ENCODE measurements at places on chromosomes 1 and 21. TPM values are rescaled to one million over a fixed set of nuclear protein-coding genes. Genes with fewer than 3 reads are reported as not detected.

SPSB1 gene
- 6.2 TPM for total RNA-seq

PDXK gene
- total RNA-seq = 152 TPM

GABRD gene
- not detected for total RNA-seq

TNFAIP8L2 gene
- 29.4 TPM for total RNA-seq

PTPN22 gene
- 64.1 TPM for total RNA-seq

OR2T4 gene
- total RNA-seq = not detected

EPHB2 gene
- not detected for total RNA-seq

DDX59 gene
- 14.0 TPM for total RNA-seq

IFFO2 gene
- total RNA-seq = 36.8 TPM

DNA sequence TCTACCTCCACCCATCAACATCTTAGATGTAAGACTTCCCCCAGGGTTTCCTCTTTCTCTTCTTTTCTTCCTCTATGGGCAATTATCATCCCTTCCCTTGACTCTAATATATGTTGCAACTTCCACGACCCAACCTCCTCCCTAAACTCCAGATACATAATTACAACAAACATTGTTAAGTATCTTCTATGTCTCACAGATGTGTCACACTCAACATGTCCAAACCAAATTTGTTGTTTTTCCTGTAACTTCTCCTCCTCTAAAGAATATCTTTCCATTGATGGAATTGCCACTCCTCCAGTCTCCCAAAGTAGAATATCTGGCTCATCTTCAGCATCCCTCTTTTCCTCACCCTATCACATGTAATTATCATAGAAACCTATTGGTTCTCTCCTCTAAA is 314.2 kb downstream of the RWDD3 start:
- H3K4me3 ChIP-seq = no peak overlapping the region
- no peaks in the 10 kb centered on the region for H3K36me3 ChIP-seq
- no peaks in the 10 kb centered on the region for H3K27me3 ChIP-seq
- DNase-seq = peak; percentile 1
- H3K27ac ChIP-seq = no peak overlapping the region
- H3K4me1 ChIP-seq = no peaks in the 10 kb centered on the region

- no peak for DNase-seq
- H3K4me3 ChIP-seq = no peak overlapping the region
- peaks cover 4% of the 10 kb centered on the region for H3K4me1 ChIP-seq
These were observed 43.3 kb downstream of the GPR88 start for GRCh38 chr1:100581096-100581705.

DNA sequence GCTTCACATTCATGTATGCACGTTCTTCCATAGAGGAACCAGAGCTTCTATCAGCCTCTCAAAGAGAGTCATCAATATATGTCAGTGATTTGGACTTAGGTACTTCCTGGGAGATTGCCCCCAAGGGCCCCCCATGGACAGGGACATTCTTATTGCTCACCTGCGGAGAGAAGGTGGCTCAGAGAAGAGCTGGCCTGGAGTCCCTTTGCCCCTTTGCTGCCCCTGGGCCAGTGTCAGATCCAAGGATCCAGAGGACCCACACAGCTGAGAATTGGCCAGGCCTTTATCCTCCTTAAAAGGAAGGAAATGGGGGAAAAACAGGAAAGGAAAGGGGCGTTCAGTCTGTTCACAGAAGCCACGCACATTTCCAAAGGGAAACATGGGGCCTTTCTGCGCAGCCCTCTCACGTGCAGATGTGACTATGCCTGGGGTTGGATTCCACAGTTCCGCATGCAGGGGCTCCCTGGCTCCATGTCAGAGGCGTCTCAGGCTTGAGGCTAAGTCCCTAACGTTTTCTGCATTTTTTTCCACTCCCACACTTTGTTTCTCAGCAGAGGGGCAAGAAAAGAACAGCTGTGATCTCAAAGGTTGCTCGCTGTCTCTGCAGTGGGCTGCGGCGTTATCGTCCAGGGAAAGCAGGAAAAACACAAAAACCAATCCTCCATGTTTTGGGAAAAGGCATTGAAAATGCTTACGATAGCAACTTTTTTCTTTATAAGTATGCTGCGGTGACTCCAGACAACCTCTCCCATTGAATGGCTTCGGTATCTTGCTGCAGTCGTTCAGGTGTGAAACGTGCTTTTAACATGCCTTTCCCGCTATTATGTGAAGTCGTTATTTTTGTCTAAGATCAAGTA is 5.9 kb downstream of the C1orf226 start:
- H3K4me3 ChIP-seq = no peak overlapping the region
- peaks cover 5% of the 10 kb centered on the region for H3K27me3 ChIP-seq
- peaks cover 2% of the 10 kb centered on the region for H3K4me1 ChIP-seq
- H3K36me3 ChIP-seq = no peaks in the 10 kb centered on the region

DNA sequence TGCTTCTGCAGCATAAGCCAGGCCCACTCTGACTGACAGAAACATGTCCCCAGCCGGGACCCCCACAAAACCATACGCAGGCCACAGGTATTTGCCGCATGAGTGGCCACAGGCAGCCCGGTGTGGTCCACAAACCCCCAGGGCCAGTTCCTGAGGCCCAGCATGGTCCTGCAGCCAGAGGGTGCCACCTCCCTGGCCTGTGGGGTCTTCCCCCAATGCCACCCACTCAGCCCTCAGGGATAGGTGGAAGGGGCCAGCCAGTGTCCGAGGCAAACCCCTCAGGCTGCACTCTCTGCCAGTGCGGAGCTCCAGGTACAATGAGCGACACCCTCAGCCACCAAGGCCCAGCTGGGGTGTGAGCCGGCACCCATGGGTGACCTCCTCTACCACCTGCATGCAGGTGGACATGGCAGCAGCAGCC is 43.5 kb downstream of the UBE2G2 start:
- H3K4me3 ChIP-seq = no peak overlapping the region
- H3K27ac ChIP-seq = no peak overlapping the region
- no peaks in the 10 kb centered on the region for H3K36me3 ChIP-seq
- H3K4me1 ChIP-seq = peaks cover 3% of the 10 kb centered on the region
- no peak for DNase-seq
- no peaks in the 10 kb centered on the region for H3K27me3 ChIP-seq

- peaks cover 35% of the 10 kb centered on the region for H3K4me1 ChIP-seq
- no peak for DNase-seq
- H3K36me3 ChIP-seq = no peaks in the 10 kb centered on the region
- peak overlapping the region; percentile 69 for H3K27ac ChIP-seq
- H3K27me3 ChIP-seq = peaks cover 3% of the 10 kb centered on the region
These were observed 61.3 kb downstream of the H3-3A start for GRCh38 chr1:226123591-226124471.

DNA sequence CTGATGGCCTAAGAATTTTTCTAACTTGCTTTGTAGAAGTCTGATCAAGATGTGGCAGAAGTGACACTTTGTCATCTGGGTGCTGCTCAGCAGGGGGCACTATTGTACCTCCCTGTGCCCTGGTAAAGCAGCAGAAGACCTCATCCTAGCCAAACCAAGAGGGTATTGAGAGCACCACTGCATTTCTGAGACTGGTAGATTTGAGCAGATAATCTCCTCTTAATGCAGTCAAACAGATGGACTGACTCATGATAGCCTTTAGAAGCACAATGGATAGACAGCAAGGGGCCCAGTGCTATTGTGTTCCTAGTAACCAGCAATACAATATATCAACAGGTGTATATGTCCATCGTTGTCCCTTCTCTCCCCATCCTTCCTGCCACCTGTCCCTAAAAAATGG is 5.7 kb downstream of the TPM3 start:
- H3K36me3 ChIP-seq = peaks cover 17% of the 10 kb centered on the region
- H3K27ac ChIP-seq = no peak overlapping the region
- no peak overlapping the region for H3K4me3 ChIP-seq
- H3K27me3 ChIP-seq = peaks cover 12% of the 10 kb centered on the region
- H3K4me1 ChIP-seq = peaks cover 24% of the 10 kb centered on the region

DNA sequence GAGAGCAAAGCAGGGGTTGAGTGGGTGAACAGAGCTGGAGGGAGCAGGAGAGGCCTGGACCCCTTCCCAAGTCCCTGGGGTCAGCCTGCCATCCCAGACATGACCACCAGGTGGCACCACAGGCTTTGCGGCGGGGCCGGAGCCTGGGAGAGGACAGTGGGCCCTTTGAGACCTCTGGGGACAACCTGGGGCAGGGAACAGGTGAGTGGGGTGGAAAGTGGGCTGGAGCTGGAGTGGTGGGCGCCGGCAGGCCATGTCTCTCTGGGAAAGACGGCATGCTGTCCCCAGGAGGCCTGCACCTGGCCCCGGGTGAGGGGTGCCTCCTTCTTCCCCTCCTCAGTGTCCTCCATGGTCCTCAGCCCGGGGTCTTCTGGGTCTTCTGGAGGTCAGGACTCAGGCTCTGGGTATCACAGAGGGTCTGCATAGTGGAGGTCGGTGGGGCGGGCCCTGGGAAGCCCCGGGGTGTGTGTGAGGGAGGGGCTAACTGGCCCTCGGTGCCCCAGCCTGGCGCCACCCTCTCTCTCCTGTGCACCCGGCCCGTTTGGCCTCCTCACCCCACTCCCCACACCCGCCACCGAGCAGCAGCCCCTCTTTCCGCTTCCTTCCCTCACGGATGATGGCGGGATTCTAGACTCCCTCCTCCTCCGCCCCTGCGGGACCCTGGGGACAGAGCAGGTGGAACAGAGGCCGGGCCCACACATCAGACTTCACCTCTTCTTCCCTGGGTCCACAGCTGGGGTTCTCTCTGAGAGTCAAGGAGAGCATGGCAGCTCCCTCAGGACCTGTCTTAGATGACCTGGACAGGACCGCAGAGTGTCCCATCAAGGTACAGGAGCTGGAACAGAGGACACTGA is 28.5 kb upstream of the PKP1 start:
- no peaks in the 10 kb centered on the region for H3K4me1 ChIP-seq
- H3K27me3 ChIP-seq = no peaks in the 10 kb centered on the region
- H3K36me3 ChIP-seq = no peaks in the 10 kb centered on the region
- no peak overlapping the region for H3K27ac ChIP-seq
- H3K4me3 ChIP-seq = no peak overlapping the region
- peak; percentile 90 for DNase-seq

DNA sequence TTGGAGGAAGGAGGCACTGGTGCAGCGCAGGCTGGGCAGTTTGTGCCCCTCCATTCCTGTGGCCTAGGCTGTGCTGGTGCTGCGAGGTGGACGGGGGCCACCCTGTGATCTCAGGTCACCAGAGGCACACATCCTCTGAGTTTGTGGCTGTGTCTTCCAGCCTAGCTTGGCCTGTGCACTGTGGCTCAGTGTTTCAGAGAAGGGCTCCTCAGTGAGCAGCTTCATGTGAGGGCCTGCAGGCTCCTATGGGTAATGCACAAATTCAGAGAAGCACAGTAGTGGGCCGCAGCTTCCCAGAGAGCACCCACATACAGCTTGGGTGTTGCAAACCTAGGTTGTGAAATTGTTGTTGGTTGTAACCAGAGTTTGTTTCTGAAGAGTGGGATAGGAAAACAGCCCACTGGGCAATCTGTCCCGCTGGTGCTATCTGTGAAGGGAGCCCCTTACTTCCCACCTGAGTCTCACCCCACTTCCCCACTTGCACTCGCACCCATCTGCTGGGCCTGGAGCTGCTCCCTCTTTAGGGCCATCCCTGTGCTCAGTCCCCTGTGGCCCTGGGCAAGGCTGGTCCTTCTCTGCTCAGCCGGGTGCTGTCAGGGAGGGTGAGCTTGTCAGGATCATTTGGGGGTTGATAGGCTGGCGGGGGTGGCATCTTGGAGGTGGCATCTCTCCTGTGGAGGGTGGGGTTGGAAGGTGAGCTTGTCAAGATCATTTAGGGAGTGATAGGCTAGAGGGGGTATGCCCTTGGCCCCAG is 30.2 kb downstream of the SNAP47 start:
- peaks cover 68% of the 10 kb centered on the region for H3K4me1 ChIP-seq
- H3K36me3 ChIP-seq = peaks cover 47% of the 10 kb centered on the region
- DNase-seq = no peak
- no peaks in the 10 kb centered on the region for H3K27me3 ChIP-seq
- peak overlapping the region; percentile 11 for H3K27ac ChIP-seq

- H3K36me3 ChIP-seq = no peaks in the 10 kb centered on the region
- no peaks in the 10 kb centered on the region for H3K4me1 ChIP-seq
- H3K27me3 ChIP-seq = no peaks in the 10 kb centered on the region
- no peak for DNase-seq
- no peak overlapping the region for H3K4me3 ChIP-seq
- no peak overlapping the region for H3K27ac ChIP-seq
These were observed 15.9 kb downstream of the KIAA1614 start for GRCh38 chr1:180928331-180929230.

- no peaks in the 10 kb centered on the region for H3K36me3 ChIP-seq
- peaks cover 25% of the 10 kb centered on the region for H3K27me3 ChIP-seq
- DNase-seq = no peak
- no peak overlapping the region for H3K4me3 ChIP-seq
- H3K4me1 ChIP-seq = peaks cover 3% of the 10 kb centered on the region
- no peak overlapping the region for H3K27ac ChIP-seq
These were observed 111.5 kb downstream of the ETS2 start for GRCh38 chr21:38917043-38917774.

DNA sequence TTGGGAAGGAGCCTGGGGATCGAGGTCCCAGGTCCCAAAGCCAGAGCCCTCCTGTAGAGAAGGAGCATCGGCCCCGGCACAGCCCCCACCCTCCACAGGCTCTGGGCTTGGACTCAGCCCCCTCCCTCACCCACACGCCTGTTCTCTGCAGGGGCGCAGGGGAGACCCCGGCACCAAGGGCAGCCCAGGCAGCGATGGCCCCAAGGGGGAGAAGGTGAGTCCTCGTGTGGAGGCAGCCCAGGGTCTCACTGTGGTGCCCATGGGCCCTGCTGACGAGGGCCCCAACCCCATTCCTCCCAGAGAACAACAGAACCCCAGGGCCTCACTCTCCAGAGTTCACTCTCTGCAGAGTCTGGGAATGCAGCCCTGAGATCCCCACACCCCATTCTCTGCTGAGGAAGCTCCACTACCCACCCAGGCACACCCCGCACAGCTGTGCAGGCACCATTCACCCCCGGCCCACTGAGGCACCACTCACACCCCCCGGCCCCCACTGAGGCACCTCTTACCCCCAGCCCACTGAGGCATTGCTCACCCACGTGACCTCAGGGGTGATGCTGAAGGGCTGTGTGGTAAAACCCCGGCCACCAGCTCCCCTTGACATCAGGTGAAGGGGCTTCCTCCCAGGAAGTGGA is 21.8 kb downstream of the COL6A2 start:
- no peak overlapping the region for H3K4me3 ChIP-seq
- no peak for DNase-seq
- no peak overlapping the region for H3K27ac ChIP-seq
- no peaks in the 10 kb centered on the region for H3K4me1 ChIP-seq
- H3K36me3 ChIP-seq = no peaks in the 10 kb centered on the region
- no peaks in the 10 kb centered on the region for H3K27me3 ChIP-seq

DNA sequence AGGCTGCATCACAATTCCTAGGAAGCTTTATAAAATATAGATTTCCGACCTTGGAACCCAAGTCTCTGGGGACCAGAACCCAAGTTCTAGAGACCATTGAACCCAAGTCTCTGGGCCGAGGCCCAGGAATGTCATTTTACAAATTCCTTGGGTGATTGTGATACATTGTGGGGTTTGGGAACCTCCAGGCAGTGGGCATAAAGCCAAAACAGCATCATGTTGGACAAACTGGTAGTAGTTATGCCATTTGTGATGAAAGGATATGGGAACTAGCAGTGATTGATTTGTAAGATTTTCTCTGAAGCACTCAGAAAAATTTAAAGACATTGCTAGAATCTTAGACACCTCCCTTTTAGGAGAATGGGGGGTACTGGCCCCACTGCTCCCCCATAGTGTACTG is 160.2 kb downstream of the HIVEP3 start:
- no peak overlapping the region for H3K4me3 ChIP-seq
- H3K27me3 ChIP-seq = no peaks in the 10 kb centered on the region

Data from activated CD4-positive, alpha-beta T cell treated with anti-CD3 and anti-CD28 coated beads, Interleukin-2, amount 10 ng/mL, durations not matched to agents 24 days and 14 days (primary cell).